Activated naive CD4-positive, alpha-beta T cell treated with anti-CD3 and anti-CD28 coated beads, Interleukin-2, amount 50 U/mL, for 72 hours (primary cell): ENCODE measurements at places on chromosomes 2 and 18. TPM values are rescaled to one million over a fixed set of nuclear protein-coding genes. Genes with fewer than 3 reads are reported as not detected.

DNA sequence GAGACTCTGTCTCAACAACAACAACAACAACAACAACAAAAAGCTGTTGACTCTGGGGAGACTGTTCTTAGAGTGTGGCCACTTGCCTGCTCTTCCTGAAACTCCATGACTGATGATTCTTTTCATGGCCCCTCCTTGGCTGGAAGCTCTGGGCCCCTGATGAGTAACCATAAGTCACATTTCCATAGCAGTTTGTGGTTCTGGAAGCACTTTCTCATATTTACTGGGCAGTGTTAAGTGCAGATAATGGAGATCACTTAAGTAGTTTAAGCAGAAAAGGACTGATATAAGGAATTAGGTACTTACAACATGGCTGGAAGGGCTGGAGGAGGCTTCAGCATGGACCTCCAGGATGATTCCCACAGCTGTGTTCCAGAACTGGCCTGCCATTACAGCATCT, 147.3 kb upstream of the DLX2 start:
- DNase-seq = no peak

- no peak for DNase-seq
Measured at GRCh38 chr18:36711813-36712444, 116.9 kb downstream of the TPGS2 start.

GRCh38 chr2:207090389-207090788, 75.4 kb downstream of the KLF7 start:
- no peak for DNase-seq

DNA sequence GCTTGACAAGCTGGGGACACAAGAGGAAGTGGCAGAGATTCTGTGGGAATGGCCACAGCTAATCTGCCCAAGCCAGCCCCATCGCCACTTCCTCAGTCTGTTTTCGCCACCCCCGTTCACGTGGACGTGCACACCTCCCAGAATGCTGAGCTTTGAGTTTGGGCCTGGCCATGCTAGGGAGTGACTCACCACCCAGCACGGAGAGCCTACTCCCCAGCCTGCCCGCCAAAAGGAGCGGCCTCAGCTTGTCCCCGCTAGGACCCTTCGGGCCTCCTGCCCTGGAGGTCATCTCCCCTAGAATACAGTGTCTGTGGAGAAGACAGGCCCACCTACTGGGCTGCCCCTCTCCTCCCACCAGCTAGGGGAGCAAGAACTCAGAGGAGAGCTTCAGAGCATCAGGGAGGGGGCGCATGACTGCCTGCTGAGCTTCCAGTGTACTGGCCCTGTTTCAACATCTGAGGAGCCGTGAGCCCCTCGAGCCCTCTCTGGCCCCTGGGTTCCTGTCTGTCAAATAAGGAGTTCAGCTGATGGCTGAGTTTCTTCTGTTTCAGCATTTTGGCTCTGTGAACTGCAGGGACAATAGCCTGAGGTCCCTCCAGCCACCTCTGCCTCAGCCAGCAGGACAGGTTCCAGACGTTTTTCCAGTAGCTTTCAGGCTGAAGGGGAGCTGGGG, 5.1 kb downstream of the SLC35F6 start:
- no peak for DNase-seq

Gene COPS7B
- total RNA-seq = 58.3 TPM

Gene DSEL
- 0.39 TPM for total RNA-seq

Gene TGFA
- 0.19 TPM for total RNA-seq

Gene GPBAR1
- total RNA-seq = 0.46 TPM

Gene DLGAP1
- not detected for total RNA-seq
